ENCODE measurements at places on chromosomes 13 and 19.

DNA sequence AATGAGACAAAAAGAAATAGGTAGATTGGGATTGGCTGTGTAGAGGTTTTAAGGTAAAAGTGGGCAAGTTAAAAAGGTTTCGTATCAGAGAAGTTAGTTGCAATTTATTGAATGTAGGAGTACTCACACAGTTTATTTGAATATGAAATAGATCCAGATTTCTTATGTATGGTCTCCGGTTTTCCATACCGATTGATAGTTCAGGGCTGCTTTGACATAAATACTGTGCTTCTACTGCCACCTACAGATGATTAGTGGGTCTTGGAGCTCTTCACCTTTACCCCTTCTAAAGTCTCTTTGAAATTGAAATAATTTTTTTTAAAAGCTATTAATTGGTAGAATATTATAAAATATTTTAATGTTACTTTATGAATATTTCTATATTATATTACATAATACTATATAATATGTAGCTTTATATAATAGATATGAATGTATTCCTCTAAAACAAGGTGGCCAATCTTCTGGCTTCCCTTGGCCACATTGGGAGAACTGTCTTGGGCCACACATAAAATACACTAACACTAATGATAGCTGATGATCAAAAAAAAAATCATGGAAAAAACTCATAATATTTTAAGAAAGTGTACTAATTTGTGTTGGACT lies 7.7 kb upstream of the GPR18 start:
- no peak for DNase-seq

DNA sequence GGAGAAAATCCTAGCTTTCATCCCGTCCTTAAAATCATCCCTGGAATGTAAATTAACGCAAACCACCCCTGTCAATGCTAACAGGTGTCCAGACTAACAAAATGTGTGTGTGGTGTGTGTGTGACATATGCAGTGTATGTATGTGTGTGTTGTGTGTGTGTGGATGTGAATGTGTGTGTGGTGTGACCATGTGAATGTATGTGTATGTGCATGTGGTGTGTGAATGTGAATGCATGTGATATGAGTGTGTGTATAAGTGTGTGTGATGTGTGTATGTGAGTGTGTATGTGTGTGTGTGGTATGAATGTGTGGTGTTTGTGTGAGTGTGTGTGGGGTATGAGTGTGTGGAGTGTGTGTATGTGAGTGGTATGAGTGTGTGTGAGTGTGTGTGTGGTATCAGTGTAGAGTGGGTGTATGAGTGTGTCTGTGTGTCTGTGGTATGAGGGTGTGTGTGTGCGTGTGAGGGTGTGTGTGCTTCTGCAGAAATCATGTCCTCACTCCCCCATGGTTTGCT lies 190.8 kb downstream of the TEX29 start:
- DNase-seq, result no peak

DNA sequence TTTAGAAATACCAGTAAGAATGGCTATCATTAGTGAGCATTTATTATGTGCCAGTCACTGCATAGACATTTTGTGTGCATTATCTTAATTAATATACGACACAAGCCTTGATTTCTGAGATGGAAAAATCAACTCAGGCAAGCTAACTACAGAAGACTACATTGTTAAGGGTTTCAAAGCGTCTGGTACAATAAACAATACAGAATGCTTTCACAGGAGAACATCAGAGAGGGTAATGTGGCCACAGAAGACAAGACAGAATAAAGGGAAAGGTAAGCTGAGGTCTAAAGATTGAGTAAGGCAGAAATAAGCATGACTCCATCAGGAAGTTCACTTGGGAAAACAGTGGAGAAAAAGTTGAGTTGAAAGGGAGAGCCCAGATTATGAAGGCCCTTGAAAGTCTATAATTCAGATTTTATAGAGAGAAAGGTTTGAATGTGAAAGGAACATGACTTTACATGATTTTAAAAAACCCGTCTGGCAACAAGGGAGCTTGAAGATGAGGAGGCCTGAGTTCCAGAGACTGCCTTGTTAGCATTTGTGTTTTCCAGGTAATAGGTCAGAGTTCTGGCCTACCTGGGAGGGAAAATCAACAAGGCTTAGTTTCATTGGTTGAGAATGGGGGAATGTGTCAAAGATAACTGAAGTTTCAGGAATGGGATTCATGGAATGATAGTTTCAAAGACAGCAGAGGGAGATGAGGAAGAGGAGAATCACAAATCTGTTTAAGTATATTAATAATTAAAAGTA lies 1.8 kb upstream of the MBNL2 start:
- no peak for DNase-seq

- DNase-seq, result no peak
Observed at GRCh38 chr13:99051768-99052455, 74.0 kb upstream of the DOCK9 start.

GRCh38 chr19:1169411-1169791 lies 4.7 kb downstream of the SBNO2 start:
- no peak for DNase-seq

GRCh38 chr19:6772028-6772865 lies at the start of gene VAV1:
Gene VAV1, plus strand, starts transcription at chr19:6772708. Its CDS starts 100 bp downstream, at chr19:6772808.
- DNase-seq, result no peak

- no peak for DNase-seq
Observed at GRCh38 chr13:47858042-47859025, 142.7 kb downstream of the SUCLA2 start.

DNA sequence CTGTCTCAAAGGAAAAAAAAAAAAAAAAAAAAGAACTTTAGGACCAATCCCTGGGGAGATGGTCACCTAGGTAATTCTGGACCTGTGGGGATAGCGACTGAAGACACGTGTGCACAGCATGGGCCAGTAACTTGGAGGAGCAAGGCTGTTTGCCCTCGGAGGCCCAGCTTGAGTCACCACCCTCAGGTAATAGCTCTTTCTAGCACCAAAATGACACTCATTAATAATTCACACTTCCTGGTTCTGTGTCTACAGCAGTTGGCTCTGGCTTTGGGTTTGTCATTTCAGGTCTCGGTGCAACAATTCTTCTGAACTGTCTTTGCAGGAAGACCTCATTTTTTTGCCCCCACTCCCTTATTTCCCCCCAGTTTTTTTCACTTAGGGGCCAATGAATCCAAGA lies 3.9 kb upstream of the ATP11A start:
- no peak for DNase-seq

- no peak for DNase-seq
Observed at GRCh38 chr19:1567116-1567847, 843 bp downstream of the MEX3D start.

- DNase-seq, result no peak
Observed at GRCh38 chr19:10935371-10936059, 6.9 kb downstream of the TIMM29 start.

DNA sequence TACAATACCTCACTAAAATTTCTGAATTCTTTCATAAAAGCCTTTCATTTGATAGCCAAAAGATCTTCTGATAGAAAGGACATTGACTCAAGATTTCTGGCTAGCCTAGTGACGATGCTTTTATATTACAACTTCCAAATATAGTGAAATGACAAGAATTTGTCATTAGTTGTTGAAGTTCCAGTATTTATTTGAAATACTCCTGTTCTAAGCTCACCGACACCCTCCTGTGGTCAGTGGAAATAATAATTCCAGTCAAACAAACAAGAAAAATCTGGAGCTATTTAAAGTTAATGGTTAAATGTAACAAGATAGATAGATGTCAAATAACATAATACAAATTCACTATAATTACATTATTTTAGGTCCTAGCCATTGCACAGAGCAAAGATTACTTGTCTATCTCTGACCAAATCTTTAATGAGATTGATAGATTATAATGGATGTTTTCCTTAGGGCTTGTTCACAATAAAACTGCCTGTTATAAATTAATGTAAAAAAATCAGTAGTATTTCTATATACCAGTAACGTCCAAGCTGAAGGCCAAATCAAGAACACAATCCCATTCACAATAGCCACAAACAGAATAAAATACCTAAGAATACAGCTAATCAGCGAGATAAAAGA lies 195.5 kb downstream of the RGCC start:
- no peak for DNase-seq

- peak; percentile 44 for DNase-seq
Observed at GRCh38 chr19:4732680-4733114, 9.1 kb upstream of the DPP9 start.

DNA sequence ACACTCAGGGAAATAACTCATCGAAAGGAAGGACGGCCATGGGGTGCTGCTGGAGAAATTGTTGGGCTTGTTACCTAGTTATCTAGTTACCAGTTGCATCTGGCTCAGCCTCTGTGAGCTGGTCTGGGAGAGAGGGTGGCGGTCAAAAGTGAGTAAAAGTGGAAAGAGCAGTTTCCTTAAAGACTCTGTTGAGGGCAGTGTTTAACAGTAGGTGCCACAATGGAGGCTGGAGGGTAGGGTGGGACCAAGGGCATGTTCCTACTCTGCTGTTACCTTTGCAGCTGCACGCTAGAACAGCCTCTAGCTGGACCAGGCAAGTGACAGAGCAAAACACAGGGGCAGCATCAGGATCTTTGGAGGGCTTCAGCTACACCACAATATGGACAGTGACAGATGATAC lies 228.8 kb upstream of the STARD13 start:
- DNase-seq, result no peak

DNA sequence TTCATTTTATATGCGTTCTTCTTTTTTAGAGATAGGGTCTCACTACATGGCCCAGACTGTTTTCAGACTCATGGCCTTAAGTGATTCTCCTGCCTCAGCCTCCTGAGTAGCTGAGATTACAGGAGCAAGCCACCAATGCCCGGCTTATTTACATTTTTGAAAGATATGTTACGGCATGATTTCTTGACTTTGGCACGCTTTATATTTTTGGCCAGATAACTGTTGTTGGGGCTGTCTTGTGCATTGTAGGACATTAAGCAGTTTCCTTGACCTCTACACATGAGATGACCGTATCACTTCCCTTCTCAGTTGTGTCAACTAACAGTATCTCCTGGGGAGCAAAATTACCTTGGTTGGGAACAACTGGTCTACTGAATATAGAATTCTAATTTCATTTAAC lies 28.9 kb upstream of the CLDN10 start:
- no peak for DNase-seq

GRCh38 chr19:6914321-6914720 lies 26.9 kb downstream of the ADGRE1 start:
- no peak for DNase-seq

DNA sequence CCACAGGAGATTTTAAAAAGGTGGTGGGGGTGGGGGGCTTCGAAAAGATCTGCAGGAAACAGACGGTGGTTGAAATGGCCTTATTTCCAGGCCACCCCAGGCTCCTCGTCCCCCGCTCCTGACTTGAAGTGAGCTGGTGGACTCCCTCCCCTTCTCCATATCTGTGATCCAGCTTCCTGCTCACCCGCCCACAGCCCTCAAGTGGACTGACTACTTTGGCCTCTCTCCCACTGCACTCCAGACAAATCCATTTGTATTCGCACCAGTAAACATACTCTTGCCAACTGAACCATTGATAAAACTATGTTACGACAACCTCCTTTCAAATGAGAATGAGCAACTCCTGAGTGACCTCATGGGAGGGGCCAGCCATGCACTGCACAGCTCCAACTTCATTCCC lies 259.5 kb downstream of the COL4A1 start:
- DNase-seq, result no peak

GRCh38 chr19:3712663-3713611 lies 4.8 kb downstream of the TJP3 start:
- DNase-seq, result no peak

DNA sequence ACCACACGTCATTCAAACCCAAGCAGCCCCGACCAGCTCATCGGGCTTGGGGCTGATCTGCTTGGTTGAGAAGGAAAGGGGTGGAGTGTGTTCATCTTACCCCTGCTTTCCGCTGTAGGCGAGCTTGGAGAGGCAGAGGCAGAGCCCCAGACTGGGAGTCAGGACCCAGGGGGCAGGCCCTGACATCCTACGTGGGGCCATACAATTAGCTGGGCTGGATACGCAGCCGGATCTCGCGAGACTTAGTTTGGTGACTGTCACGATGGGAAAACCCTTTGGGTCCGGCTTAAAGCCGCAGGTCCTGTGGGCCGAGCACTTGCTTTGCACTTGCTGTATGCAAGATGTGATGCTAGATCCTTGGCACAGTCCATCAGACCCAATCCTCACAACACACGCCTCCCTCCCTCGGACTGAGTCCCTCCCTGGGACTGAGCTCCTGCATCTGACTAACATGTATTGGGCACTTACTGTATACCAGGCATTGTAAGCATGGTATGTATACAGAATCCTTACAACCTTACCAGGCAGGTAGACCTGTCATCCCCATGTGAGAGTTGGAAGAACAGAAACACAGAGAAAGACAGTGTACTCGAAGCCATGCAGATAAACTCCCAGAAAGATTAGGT lies 3.7 kb downstream of the CEACAM16 start:
- DNase-seq, result no peak

GRCh38 chr13:39347926-39348901 lies 254.8 kb downstream of the LHFPL6 start:
- DNase-seq, result no peak

- no peak for DNase-seq
Observed at GRCh38 chr13:93964146-93964512, 515.4 kb downstream of the DCT start.

DNA sequence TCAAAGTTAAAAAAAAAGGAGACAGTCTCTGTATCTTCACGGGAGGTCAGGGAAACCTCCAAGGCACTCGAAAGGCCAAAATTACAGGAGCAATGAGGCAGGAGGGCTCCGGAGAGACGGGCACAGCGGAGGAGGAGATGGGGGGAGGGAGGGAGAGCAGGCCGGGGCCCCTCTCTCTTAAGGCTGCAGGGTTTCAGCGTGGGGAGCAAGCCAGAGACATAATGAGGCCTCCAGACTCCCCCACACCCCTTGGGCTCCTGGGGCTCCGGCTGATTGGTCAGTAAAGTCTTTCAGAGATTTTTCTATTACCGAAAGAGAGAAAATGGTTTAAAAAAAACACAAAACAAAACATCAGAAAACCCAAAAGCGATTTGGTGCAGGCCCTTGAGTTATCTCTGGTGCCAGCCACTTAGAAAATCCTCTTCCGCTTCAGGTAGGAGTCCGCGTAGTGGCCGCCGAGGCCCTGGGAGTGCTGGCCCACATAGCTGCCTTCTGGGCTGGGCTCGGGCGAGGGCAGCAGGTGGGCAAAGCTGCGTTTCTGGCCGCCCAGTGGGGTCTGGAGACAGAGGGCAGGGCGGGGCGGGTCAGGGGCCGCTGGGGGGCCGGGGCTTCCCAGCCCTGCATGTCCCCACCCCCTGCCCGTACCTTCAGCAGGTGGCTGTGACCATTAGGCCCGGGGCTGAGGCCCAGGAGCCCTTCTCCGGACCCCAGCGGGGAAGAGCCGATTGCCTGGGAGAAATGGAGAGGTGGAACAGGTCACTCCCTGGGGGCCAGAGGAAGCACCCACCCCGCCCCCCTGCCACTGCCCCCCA lies 1.4 kb upstream of the FDX2 start:
- DNase-seq, result no peak

GRCh38 chr19:11148001-11148400 lies 7.6 kb downstream of the SPC24 start:
- DNase-seq, result no peak

GRCh38 chr13:113968463-113969310 lies 5.2 kb downstream of the C13orf46 start:
- no peak for DNase-seq

- DNase-seq, result no peak
Observed at GRCh38 chr13:32471187-32471922, 43.4 kb upstream of the N4BP2L1 start.
